PC-3 (cell line): ENCODE measurements at places on chromosomes 5 and 9. TPM values are rescaled to one million over a fixed set of nuclear protein-coding genes. Genes with fewer than 3 reads are reported as not detected.

KIF20A gene
- 55.5 and 59.0 TPM in 2 replicates for total RNA-seq

ESM1 gene
- 21.0 and 27.8 TPM in 2 replicates for total RNA-seq

FGD3 gene
- total RNA-seq: 5.4 and 6.3 TPM in 2 replicates

LCP2 gene
- total RNA-seq: not detected in 2 replicates

MAMDC4 gene
- 3.0 and 5.3 TPM in 2 replicates for total RNA-seq

TMEM232 gene
- 1.4 TPM in 1 of 2 replicates, not detected in the other for total RNA-seq

LEAP2 gene
- total RNA-seq: 0.36 TPM in 1 of 2 replicates, not detected in the other

NEUROG1 gene
- not detected in 2 replicates for total RNA-seq

SQSTM1 gene
- total RNA-seq: 253 and 341 TPM in 2 replicates

EIF4E1B gene
- not detected in 2 replicates for total RNA-seq

CTNND2 gene
- total RNA-seq: 1.8 and 5.9 TPM in 2 replicates

PDCD1LG2 gene
- 0.46 and 1.4 TPM in 2 replicates for total RNA-seq

GCNT4 gene
- under 0.01 and 0.06 TPM in 2 replicates for total RNA-seq

PRDM9 gene
- 0.11 and 0.12 TPM in 2 replicates for total RNA-seq

INSL4 gene
- total RNA-seq: not detected in 2 replicates

NTRK2 gene
- total RNA-seq: not detected in 2 replicates

FAM153A gene
- total RNA-seq: not detected in 2 replicates

CSF2 gene
- total RNA-seq: 69.9 and 93.6 TPM in 2 replicates

TLR4 gene
- 0.06 TPM in 1 of 2 replicates, not detected in the other for total RNA-seq

PAEP gene
- total RNA-seq: not detected in 2 replicates

POMT1 gene
- total RNA-seq: 24.1 and 30.4 TPM in 2 replicates

FUT7 gene
- not detected in 2 replicates for total RNA-seq

MFAP3 gene
- 17.7 and 21.1 TPM in 2 replicates for total RNA-seq

NMUR2 gene
- not detected in 2 replicates for total RNA-seq

PDGFRB gene
- total RNA-seq: 0.12 and 0.66 TPM in 2 replicates

AMBP gene
- total RNA-seq: 0.22 TPM in 1 of 2 replicates, not detected in the other

PLAA gene
- total RNA-seq: 27.2 and 34.6 TPM in 2 replicates

SLC6A18 gene
- total RNA-seq: not detected in 2 replicates

LECT2 gene
- total RNA-seq: not detected in 2 replicates

MAMDC2 gene
- not detected in 2 replicates for total RNA-seq

ZMAT2 gene
- 28.2 and 36.8 TPM in 2 replicates for total RNA-seq

REEP2 gene
- 2.4 and 2.5 TPM in 2 replicates for total RNA-seq

ZDHHC11 gene
- total RNA-seq: 21.5 and 26.0 TPM in 2 replicates

AGXT2 gene
- not detected in 2 replicates for total RNA-seq

PTGDS gene
- total RNA-seq: not detected in 2 replicates

TCF7 gene
- total RNA-seq: 3.9 and 7.0 TPM in 2 replicates

CER1 gene
- total RNA-seq: not detected in 2 replicates

OR1J2 gene
- not detected in 2 replicates for total RNA-seq

CENPP gene
- 2.7 and 8.3 TPM in 2 replicates for total RNA-seq

LCN9 gene
- total RNA-seq: not detected in 2 replicates

MEIKIN gene
- total RNA-seq: not detected in 2 replicates

SLC36A3 gene
- total RNA-seq: not detected in 2 replicates

SLC34A3 gene
- total RNA-seq: 1.0 and 1.5 TPM in 2 replicates

CD74 gene
- total RNA-seq: 0.22 and 0.52 TPM in 2 replicates

KIF4B gene
- total RNA-seq: not detected in 2 replicates

ANKDD1B gene
- 0.04 TPM in 1 of 2 replicates, not detected in the other for total RNA-seq

SPRY4 gene
- 32.1 and 38.4 TPM in 2 replicates for total RNA-seq

NR5A1 gene
- total RNA-seq: not detected in 2 replicates
